Stimulated activated CD8-positive, alpha-beta memory T cell treated with anti-CD3 and anti-CD28 coated beads, Interleukin-4, amount 100 ng/mL, for 4 hours (primary cell): ENCODE measurements at places on chromosomes 2 and 18.

- DNase-seq: no peak
Measured at GRCh38 chr2:68659081-68659480, 15.7 kb downstream of the PROKR1 start.

DNA sequence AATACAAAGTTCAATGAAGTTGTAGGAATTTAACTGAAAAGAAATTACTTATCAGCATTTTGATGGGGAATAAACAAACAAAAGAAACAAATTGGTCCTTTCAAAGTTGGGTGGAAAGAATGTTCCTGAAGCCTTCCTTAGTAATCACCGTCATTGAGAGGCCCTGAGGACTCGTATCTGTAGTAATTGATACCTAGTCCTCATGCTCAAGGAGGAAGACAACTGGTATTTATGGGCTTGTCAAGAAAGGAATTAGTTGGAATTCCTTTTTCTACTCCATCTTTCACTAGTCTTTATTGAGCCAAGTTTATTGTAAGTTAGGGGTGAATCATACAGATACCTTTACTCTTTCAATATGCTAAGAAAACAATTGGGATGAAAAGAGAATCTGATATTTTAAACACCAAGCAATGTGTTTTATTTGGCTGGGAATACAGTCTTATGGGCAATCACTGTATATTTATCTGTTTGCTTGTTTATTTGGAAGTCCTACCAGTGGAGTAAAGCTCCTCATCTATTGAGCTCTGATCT is 324.8 kb downstream of the ARHGAP15 start:
- no peak for DNase-seq

GRCh38 chr2:204360218-204361007 is 184.9 kb upstream of the PARD3B start:
- no peak for DNase-seq

- DNase-seq: no peak
Measured at GRCh38 chr18:435940-436339, 64.6 kb downstream of the COLEC12 start.

- DNase-seq: no peak
Measured at GRCh38 chr2:76281156-76281841, 570.6 kb upstream of the GCFC2 start.

- no peak for DNase-seq
Measured at GRCh38 chr2:2000724-2001061, 256.4 kb upstream of the PXDN start.
